ENCODE measurements at places on chromosomes 16 and 17. TPM values are rescaled to one million over a fixed set of nuclear protein-coding genes. Genes with fewer than 3 reads are reported as not detected.

SAMD14 gene
- total RNA-seq: 1.3 TPM

STXBP4 gene
- 9.5 TPM for total RNA-seq

PTX4 gene
- 1.4 TPM for total RNA-seq

RARA gene
- total RNA-seq: 46.2 TPM

GRCh38 chr17:16383772-16384287 is 2.9 kb downstream of the UBB start:
- DNase-seq: peak; percentile 24
- peak overlapping the region; percentile 68 for H3K4me3 ChIP-seq
- peaks cover 25% of the 10 kb centered on the region for H3K36me3 ChIP-seq
- no peaks in the 10 kb centered on the region for H3K27me3 ChIP-seq
- H3K27ac ChIP-seq: no peak overlapping the region
- peaks cover 35% of the 10 kb centered on the region for H3K4me1 ChIP-seq

DNA sequence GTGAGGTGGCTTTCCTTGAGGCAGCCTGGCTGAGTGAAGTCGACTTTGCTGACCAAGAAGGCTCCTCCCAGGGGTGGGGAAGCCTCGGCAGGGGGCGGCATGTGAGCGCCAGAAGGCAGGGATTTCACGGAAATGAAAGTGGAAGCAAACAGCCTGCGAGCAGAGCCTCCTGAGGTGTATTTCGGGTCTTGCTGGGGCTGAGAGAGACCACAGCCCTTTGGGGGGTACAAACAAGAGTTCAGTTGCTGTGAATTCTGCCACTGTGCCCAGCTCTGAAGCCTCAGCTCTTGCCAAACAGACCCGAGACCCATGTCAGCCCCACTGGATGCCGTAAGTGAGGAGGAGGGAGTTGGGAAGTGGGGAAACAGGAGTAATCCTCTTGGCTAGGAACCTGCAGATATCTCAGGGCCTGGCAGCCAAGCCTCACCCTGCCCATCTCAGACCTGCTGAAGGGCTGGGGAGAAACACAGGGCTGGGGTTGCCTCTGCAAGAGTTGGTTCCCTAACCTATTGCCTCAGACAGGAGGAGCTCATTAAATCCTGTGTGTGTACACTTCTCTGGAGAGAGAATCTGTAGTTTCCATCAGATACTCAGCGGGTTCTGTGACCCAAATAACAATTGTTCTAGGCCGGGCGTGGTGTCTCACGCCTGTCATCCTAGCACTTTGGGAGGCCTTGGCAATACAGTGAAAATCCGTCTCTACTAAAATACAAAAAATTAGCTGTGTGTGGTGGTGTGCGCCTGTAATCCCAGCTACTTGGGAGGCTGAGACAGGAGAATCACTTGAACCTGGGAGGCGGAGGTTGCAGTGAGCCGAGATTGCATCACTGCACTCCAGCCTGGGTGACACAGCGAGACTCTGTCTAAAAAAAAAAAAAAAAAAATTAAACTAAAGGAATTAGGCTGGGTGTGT is at the start of gene IFI35:
Gene IFI35 (plus strand): TSS at position 146 of the 913 bp plus-strand sequence. CDS start 164 bp downstream, at position 310.
- H3K4me1 ChIP-seq: peaks cover 29% of the 10 kb centered on the region
- peak within 1 kb of the TSS; percentile 98 for H3K27ac ChIP-seq
- no peaks in the 10 kb centered on the region for H3K36me3 ChIP-seq
- H3K4me3 ChIP-seq: peak within 1 kb of the TSS; percentile 48
- DNase-seq: peak; percentile 82
- H3K27me3 ChIP-seq: no peaks in the 10 kb centered on the region

- H3K27ac ChIP-seq: no peak overlapping the region
- peaks cover 30% of the 10 kb centered on the region for H3K4me1 ChIP-seq
- H3K36me3 ChIP-seq: peaks cover 6% of the 10 kb centered on the region
- no peak for DNase-seq
- no peaks in the 10 kb centered on the region for H3K27me3 ChIP-seq
These were observed 19.3 kb downstream of the MPRIP start for GRCh38 chr17:17061516-17061915.

DNA sequence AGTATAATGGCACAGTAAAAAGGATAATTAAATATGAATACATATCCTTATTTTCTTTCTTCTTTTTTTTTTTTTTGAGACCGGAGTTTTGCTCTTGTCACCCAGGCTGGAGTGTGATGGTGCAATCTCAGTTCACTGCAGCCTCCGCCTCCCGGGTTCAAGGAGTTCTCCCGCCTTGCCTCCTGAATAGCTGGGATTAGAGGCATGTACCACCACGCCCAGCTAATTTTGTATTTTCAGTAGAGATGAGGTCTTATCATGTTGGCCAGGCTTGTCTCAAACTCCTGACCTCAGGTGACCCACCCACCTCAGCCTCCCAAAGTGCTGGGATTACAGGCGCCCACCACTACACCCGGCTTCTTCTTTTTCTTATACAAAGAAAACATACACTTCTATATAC is 12.0 kb downstream of the GABARAPL2 start:
- no peak overlapping the region for H3K4me3 ChIP-seq
- H3K4me1 ChIP-seq: no peaks in the 10 kb centered on the region
- H3K27me3 ChIP-seq: no peaks in the 10 kb centered on the region
- DNase-seq: no peak

DNA sequence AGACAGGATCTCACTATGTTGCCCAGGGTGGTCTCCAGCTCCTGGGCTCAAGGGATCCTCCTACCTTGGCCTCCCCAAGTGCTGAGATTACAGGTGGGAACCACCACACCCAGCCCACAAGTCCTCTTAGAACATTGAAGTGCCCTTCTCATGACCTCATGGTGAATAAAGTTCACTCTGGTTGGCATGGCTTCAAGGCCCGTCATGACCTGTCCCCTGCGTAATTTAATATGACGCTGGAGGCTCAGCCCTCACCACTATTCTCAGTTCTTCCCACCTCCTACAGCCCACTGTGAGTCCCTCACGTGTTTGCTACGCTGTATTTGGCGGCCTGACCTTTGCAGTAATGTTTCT is 1.9 kb downstream of the ENDOV start:
- DNase-seq: no peak
- H3K4me3 ChIP-seq: no peak overlapping the region
- no peak overlapping the region for H3K27ac ChIP-seq
- H3K36me3 ChIP-seq: peaks cover 6% of the 10 kb centered on the region
- H3K4me1 ChIP-seq: peaks cover 20% of the 10 kb centered on the region

GRCh38 chr16:3781421-3781820 is 64.1 kb upstream of the TRAP1 start:
- H3K27me3 ChIP-seq: no peaks in the 10 kb centered on the region
- no peak overlapping the region for H3K4me3 ChIP-seq
- H3K36me3 ChIP-seq: peaks cover 63% of the 10 kb centered on the region
- no peaks in the 10 kb centered on the region for H3K4me1 ChIP-seq
- DNase-seq: no peak

GRCh38 chr16:65672960-65673359 is 551.1 kb upstream of the CDH11 start:
- no peaks in the 10 kb centered on the region for H3K36me3 ChIP-seq
- H3K27ac ChIP-seq: no peak overlapping the region
- no peak for DNase-seq
- no peak overlapping the region for H3K4me3 ChIP-seq
- no peaks in the 10 kb centered on the region for H3K27me3 ChIP-seq
- H3K4me1 ChIP-seq: no peaks in the 10 kb centered on the region

GRCh38 chr16:56389554-56389953 is 35.8 kb downstream of the AMFR start:
- no peak overlapping the region for H3K27ac ChIP-seq
- DNase-seq: no peak
- peaks cover 45% of the 10 kb centered on the region for H3K36me3 ChIP-seq
- H3K4me1 ChIP-seq: peaks cover 5% of the 10 kb centered on the region
- H3K27me3 ChIP-seq: no peaks in the 10 kb centered on the region

DNA sequence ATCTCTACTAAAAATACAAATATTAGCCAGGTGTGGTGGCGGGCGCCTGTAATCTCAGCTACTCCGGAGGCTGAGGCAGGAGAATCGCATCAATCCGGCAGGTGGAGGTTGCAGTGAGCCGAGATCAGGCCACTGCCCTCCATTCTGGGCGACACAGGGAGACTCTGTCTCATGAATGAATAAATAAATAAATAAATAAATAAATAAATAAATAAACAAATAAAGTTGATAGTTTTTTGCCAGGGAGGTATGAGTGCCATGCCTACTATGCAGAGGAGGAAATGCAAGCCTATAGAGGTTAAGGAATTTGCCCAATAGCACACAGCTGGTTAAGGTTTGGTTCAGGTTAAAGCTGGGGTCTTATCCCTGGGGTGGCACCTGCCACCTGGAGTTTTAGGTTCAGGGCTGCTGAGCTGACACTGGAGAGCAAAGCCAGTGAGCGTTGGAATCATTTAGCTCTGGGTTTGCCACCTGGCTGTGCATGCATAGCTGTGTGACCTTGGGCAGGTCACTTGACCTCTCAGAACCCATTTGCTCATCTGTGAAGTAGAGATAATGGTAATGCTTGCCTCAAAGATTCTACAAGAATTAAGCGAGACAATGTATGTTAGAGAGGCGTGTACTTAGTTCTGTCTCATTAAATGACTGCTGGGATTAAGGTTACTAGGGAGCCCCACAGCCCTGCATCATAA is 1.2 kb downstream of the OTOA start:
- H3K27ac ChIP-seq: no peak overlapping the region
- no peaks in the 10 kb centered on the region for H3K36me3 ChIP-seq
- H3K4me1 ChIP-seq: peaks cover 5% of the 10 kb centered on the region
- H3K27me3 ChIP-seq: no peaks in the 10 kb centered on the region

DNA sequence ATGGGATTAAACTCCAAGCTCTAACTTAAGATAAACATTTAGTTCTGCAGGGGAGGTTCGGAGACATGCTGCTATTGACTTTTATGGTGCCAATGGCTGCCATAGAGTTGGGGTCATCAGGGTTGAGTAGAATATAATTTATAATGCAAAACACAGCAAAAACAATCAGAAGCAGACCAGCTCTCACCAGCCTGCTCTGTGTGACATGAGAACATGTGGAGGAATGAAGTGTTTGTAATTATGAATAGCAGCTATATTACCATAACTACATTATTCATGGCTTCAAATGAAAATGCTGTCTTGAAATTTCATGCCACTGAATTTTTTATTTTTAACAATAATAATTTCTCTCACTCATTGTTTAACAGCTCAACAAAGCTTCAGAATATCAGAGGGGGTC is 645.6 kb upstream of the CDH8 start:
- no peak overlapping the region for H3K4me3 ChIP-seq
- H3K27me3 ChIP-seq: no peaks in the 10 kb centered on the region
- no peak overlapping the region for H3K27ac ChIP-seq
- no peak for DNase-seq
- no peaks in the 10 kb centered on the region for H3K4me1 ChIP-seq

- no peaks in the 10 kb centered on the region for H3K27me3 ChIP-seq
- no peak for DNase-seq
- H3K4me3 ChIP-seq: no peak within 1 kb of the TSS
- no peaks in the 10 kb centered on the region for H3K36me3 ChIP-seq
These were observed at the start of gene SLC12A3 for GRCh38 chr16:56864960-56865359. TSS of gene SLC12A3 (plus strand) at chr16:56865207. CDS start at chr16:56865236, 29 bp downstream.
